ENCODE measurements at places on chromosomes 6 and 20. TPM values are rescaled to one million over a fixed set of nuclear protein-coding genes. Genes with fewer than 3 reads are reported as not detected.

BCL2L1 gene
- 36.9 TPM for total RNA-seq

GRIK2 gene
- total RNA-seq: 1.9 TPM

NT5E gene
- 2.1 TPM for total RNA-seq

FBXO9 gene
- 29.4 TPM for total RNA-seq

BFSP1 gene
- total RNA-seq: 1.7 TPM

EPPIN gene
- total RNA-seq: not detected

MUCL3 gene
- 0.29 TPM for total RNA-seq

BPIFB2 gene
- total RNA-seq: not detected
